ENCODE measurements at places on chromosomes 3 and 15. TPM values are rescaled to one million over a fixed set of nuclear protein-coding genes. Genes with fewer than 3 reads are reported as not detected.

Gene COMMD2
- total RNA-seq = 34.2 TPM

Gene SYNPR
- total RNA-seq = not detected

Gene SLC28A2
- total RNA-seq = not detected

Gene SLC28A1
- total RNA-seq = not detected

Gene DOCK3
- total RNA-seq = 1.5 TPM

Gene ISLR2
- total RNA-seq = not detected

Gene P3H2
- total RNA-seq = not detected

Gene CEMIP
- 0.12 TPM for total RNA-seq

Gene DUOXA2
- total RNA-seq = not detected

Gene AP3B2
- total RNA-seq = not detected

Gene CPN2
- not detected for total RNA-seq

Gene NOX5
- total RNA-seq = 0.02 TPM

Gene SPG11
- 81.7 TPM for total RNA-seq

Gene AGTR1
- not detected for total RNA-seq

Gene APOD
- total RNA-seq = 1.4 TPM

Gene TGM4
- total RNA-seq = not detected

Gene HHLA2
- 3.4 TPM for total RNA-seq

Gene SH2D7
- total RNA-seq = 0.07 TPM

Gene CIDEC
- total RNA-seq = not detected

Gene CYP1A2
- total RNA-seq = not detected

Gene SPCS1
- total RNA-seq = 97.5 TPM

Gene CLEC3B
- total RNA-seq = 1.0 TPM

Gene C3orf80
- 0.17 TPM for total RNA-seq

Gene KY
- not detected for total RNA-seq

Gene TGFBR2
- total RNA-seq = 58.3 TPM

Gene MAP6D1
- 1.1 TPM for total RNA-seq

Gene MTFMT
- total RNA-seq = 12.4 TPM

Gene POTEB3
- total RNA-seq = not detected

Gene RARRES1
- not detected for total RNA-seq

Gene DNAJA4
- total RNA-seq = 39.7 TPM

Gene GP9
- not detected for total RNA-seq
